NCI-H774 (cell line): ENCODE measurements at places on chromosomes 13 and 19.
A peak's percentile ranks its signal among the peaks of the same experiment; 100 is the strongest.

DNA sequence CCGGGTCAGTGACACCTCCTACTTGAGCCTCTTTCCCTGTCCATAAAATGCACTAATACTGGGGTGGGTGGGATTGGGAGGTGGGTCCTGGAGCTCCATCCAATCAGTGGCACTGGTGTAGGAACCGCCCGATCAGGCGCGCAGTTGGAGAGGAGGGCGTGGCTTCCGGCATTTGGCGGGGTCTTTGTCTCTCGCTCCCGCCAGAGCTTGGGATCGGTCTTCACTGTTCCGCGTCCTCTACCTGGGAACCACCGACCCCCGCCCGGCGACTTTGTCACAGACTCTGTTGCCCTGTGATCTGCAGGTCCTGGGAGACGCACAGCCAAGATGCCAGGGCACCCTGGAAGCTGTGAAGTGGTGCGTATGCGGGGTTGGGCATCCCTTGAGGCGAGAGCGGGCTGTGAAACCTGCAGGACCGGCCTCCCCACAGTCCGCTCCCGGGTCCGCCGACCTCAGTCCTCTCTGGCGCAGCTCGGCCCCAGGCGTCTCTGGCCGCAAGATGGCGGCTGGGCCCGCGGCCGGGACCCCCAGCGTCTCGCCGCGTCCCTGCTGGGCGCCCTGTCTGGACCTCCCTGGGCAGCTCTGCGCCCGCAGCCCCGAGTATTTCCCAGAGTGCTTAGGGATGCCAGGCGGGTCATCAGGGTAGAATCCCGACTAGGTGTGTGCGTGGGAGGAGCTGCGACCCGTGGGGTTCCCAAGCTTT lies 41.6 kb upstream of the ZNF730 start:
- peak; percentile 78 for DNase-seq

- no peak for DNase-seq
Observed at GRCh38 chr19:33231511-33231910, 5.9 kb upstream of the SLC7A10 start.

DNA sequence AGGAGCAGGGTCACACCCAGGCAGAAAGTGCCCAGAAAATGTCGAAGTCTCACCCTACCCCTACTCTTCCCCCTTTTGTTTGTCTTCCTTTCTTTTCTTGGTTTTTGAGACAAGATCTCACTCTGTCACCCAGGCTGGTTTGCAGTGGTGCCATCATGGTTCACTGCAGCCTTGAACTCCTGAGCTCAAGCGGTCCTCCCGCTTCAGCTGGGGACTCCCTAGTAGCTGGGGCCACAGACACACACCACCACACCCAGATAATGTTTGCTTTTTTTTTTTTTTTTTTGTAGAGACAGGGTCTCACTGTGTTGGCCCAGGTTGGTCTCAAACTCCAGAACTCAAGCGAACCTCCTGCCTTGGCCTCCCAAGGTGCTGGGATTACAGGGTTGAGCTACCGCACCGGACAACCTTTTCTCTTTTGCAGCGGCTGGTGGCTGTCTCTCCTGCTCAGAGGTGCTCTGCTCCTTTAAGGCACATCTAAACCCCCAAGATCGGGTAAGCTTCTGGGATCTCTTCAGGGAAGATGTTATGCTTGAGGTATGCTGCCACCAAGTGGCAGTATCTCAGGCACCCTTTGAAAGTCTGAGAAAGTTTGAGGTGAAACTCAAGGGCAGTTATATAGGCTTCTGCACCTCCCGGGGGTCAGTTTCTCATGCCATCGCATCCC lies 22.4 kb upstream of the EBI3 start:
- DNase-seq: no peak

GRCh38 chr13:80499536-80500290 lies 158.8 kb upstream of the SPRY2 start:
- DNase-seq: no peak

GRCh38 chr13:23205807-23206206 lies 25.0 kb downstream of the SGCG start:
- no peak for DNase-seq

- no peak for DNase-seq
Observed at GRCh38 chr13:85405316-85405897, 393.8 kb downstream of the SLITRK6 start.

- DNase-seq: no peak
Observed at GRCh38 chr13:28499609-28500008, 4.7 kb upstream of the FLT1 start.

DNA sequence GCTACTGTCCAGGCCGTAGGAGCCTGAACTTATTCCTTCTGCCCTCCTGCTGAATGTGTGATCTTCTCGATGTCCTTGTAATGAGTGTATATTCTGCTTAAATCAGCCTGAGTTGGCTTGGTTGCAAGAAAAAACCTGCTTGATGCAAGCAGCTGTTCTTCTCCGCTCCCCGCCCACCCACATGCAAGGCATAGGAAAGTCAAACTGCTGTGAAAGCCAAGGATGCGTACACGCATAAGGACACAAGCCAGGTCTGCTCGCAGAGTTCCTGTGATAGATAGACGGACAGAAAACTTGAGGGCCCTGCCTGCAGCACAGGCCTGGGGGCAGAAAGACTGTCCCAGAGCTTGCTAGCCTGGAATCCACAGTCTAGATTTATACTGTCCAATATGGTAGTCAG lies 101.1 kb downstream of the DNAJC15 start:
- DNase-seq: no peak

DNA sequence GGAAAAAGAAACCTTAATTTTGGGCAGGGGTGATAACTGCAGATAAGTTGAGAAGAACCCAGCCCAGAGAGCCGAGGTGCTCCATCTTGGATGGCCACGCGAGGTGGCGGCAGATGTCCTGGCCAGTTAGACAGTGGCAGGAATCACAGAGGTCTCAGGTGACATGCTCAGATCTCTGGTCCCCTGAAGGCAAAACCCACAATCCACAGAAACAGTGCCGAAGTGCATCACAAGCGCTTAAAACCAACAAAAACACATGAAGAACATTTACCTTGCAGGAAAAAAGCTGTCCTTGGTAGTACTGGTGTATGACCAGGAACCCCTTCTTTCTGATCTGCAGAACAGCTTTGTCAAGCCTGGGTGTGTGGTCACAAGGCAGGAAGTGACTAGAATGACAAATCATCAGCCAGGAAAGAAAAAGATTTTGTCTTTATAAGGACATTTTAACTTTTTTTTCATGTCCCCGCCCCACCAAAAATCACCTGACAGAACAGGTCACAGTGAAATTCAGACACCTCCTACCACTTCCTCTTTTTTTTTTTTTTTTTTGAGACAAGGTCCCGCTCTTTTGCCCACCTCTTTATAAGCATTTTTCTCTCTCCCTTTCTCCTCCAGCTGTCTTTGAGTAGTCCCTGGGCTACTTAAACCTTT lies at the start of gene LCP1:
Gene LCP1, minus strand, starts transcription at position 338 of the 651 bp plus-strand sequence. CDS start 22,515 bp downstream, outside the sequence.
- DNase-seq: peak; percentile 23

GRCh38 chr13:35162420-35162819 lies 220.3 kb downstream of the NBEA start:
- DNase-seq: no peak

GRCh38 chr19:48108997-48109782 lies 1.4 kb downstream of the PLA2G4C start:
- no peak for DNase-seq

DNA sequence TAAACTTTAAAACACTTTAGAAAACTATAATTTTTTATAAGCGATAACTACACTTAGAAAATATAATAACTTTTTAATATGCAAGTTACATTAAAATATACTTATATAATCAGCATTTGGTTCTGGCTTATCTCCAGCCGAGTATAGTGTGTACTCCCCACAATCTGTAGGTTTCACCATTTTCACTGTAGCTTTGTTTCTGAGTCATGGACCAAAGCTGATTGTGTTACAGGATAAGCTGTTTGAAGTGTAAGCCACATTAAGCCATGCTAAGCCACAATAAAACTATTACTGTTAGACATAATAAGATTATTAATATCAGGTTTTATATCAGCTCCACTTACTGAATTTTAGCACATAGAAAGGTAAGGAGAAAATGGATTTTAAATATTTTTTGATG lies 43.8 kb downstream of the CCDC122 start:
- DNase-seq: no peak

DNA sequence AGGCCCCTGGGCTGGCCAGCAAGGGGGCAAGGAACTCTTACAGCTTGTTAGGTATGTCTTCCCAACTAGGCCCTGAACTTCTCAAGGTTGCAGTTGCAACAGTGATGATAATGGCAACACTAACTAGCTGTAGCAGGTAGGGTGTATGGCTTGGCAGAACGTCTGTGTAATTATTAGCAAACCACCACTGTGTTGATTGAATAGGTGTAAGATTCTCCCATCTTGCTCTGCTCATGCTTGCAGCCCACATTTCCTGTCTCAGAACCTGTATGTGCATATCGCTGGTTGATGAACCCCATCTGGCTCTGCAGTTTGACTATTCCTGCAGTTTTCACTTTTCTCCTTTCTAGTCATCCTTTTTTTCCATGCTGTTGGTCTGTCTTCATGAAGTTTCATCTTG lies 178.8 kb downstream of the KATNAL1 start:
- no peak for DNase-seq
